ENCODE measurements at places on chromosomes 5 and 9.
A peak's percentile ranks its signal among the peaks of the same experiment; 100 is the strongest.

DNA sequence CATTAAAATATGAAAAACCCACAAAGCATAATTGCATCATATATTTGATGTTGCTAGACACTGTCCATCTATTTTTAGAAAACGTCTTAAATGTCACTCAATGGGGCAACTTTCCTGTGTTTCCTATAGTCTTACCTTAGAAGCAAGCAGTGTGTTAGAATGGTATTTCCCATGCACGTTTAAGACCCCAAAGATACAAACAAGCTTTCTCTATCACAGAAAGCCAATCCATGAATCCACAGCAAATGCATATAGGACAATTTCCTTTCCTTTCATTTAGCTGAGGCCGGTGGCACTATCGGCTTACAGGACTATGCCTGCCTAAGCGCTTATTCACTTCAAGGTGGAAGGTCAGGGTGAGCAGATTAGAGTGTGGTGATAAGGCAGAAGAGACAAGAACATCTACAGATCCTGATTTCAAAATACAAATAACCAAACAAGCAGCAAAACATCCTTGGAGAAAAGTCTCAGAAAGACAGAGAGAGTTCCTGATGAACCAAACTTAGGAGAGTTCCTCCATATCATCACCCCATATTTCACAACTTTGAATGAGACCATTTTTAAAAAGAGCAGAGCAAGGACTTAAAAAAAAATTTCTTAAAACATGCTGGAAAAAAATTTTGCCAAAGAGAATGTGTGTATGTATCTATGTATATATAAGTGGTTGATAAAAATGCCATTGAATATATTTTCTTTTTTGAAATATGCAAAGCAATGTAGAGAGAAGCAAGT is 57.2 kb downstream of the MEF2C start:
- no peak for DNase-seq

DNA sequence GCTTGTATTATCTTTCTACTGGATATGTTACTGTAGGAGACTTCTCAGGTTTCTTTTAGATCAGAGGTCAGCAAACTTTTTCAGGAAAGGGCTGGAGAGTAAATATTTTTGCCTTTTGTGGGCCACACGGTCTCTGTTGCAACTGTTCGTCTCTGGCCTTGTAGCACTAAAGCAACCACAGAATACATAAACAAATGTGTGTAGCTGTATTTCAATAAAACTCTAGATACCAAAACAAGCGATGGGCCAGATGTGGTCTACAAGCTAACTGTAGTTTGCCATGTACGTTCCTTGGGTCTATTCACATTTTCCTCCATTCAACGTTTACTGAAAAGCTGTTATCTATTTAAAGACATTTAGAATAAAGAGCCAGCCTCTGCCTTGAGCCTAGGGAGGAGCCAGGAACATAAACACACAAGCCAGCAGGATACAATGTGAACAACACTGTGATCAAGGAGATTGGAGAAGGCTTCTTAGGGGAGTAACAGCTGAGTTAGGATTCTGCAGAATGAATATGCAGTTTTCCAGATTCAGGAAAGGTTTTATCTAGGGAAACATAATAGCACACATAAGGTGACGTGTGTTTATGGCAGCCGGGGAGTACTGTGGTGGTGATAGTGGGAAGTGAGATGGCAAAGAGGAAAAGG is 33.0 kb upstream of the HOMER1 start:
- DNase-seq, result no peak

GRCh38 chr9:114093761-114094505 is 5.2 kb downstream of the KIF12 start:
- DNase-seq, result no peak

DNA sequence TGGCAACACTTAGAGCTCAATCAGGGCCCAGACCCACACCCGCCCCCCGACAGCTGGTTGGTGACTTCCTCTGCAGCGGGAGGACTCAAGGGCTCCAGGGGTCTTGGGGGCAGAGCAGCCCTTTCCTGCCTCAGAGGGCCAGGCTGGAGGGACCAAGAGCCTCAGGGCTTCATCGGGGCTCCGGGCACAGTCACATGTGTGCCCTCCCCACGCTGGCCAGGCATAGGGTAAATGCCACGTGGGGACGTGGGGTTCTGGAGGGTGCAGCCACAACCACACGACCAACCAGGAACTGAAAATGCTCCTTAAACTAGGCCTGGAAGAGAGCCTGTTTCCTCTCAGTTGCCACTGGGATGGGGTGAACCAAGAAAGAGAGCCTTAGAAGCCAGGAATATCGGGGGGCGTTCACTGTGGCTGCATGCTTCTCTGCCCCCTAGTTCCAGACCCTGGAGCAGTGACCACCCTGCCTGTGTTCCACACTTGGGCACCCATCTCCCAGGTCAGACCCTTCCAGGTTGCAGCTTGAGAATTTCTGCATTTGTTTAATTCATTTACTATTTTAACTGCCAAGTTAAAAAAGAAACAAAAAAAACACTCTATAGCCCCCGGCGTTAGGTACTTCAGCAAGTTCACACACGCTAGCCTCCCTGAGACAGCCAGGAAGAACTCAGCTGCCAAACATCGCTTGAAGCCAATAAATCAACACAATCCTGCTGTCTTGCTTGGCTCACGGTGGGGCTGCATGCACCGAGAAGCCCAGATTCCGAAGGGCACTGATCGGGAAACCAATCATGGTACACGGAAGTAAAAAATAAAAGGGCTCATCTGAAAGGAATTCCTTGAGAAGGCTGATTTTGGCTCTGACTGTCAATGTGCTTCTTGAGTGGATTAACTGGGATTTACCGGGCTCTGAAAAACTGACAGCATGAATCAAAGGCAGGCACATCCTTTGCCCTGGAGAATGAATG is 56.1 kb upstream of the PHYKPL start:
- no peak for DNase-seq

DNA sequence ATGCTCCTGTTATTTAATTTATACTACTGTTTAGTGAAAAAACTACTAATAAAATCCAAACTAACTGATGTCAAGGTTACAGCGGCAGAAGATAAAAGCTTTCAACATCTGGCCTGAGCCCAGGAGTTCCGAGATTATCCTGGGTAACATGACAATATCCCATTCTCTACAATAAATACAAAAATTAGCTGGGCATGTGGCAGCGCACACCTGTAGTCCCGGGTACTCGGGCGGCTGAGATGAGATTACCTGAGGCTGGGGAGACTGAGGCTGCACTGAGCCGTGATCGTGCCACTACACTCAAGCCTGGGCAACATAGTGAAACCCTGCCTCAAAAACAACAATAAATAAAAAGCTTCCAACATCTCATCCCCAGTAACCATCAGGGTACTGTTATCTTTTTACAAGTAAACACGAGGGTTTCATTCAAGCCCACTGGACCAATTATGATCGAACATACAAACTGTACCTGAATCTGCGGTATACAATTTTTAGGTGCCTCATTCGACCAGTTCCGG is 1.3 kb downstream of the RPL37 start:
- no peak for DNase-seq

DNA sequence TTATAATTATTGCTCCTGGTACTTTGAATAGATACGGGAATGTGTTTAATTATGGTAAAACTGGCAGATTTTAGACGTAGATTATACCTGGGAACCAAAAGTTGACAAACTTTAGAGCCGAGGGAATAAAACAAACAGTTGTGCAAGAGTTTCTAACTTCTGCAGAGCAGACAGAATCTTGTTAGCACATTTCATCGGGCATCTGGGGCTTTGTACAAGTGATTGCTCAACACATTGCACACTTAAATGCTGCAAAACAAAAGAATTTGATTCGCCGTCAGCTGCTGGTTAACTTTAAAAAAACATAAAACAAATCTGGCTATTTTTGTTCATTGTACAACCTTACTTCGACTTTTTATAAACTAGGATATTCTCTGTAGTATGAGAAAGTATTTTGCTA is 398.1 kb downstream of the MAN2A1 start:
- DNase-seq, result no peak

- DNase-seq, result no peak
Measured at GRCh38 chr9:36132086-36132485, 4.4 kb upstream of the GLIPR2 start.

DNA sequence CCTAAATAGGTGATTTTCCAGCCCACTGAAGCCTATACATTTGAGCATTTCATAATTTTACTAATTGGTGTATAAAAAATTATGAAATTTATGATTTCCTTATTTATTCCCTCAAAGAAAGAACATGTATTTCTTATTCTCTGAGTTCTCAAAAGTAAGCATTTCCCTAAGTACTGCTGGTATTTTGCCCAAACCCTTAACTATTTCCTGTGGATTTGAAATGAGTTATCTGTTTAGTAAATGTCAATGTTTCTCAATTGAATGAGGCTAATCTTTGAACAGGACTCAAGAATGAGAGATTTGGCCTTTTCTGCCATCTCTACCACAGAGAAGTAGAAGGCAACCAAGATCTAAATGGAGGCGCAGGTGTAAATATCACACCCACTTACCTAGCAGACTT is 751.7 kb downstream of the TLE1 start:
- DNase-seq, result no peak

DNA sequence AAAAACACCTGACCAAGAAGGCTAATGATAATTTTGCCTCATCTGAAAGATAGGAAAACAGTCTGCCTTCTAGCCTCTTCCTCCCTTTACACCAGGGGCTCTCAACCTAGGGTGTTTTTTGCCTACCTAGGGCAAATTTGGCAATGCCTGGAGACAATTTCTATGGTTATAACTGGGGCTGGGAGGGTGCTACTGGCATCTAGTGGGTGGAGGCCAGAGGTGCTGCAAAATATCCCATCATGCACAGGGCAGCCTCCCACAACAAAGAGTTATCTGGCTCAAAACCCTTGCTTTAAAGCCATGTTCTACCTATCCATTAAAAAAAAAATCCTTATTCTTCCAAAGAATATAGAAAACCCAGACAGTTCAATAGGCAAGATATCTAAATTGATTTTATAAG is 45.0 kb upstream of the NR3C1 start:
- no peak for DNase-seq

- DNase-seq, result no peak
Measured at GRCh38 chr5:87007737-87008136, 259.9 kb upstream of the RASA1 start.

GRCh38 chr5:101024299-101024698 is 121.2 kb upstream of the ST8SIA4 start:
- DNase-seq, result no peak

GRCh38 chr5:132425009-132425937 is 55.8 kb downstream of the SLC22A5 start:
- peak; percentile 30 for DNase-seq

GRCh38 chr9:89917861-89918260 is 313.0 kb downstream of the GADD45G start:
- no peak for DNase-seq

- DNase-seq, result no peak
Measured at GRCh38 chr9:107761307-107761706, 271.7 kb upstream of the KLF4 start.

DNA sequence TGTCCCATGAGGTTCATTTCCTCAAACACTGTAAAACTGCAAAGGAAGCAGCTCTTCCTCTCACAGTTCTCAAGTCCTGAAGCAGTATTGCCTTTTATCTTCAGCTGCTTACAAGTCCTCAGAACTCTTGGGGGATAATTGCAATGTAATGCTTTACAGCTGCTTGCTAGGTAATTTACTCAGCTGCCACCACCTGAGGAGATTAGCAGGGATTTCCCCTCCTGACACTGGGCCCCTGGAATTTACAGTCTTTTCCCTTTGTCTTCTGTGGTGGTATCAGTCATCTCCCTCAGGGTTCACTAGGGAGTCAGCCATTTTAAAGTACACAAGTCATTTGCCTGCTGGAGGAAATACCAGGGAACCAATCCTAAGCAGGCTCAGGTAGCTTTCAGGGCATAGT is 754.3 kb upstream of the GRAMD2B start:
- no peak for DNase-seq

- DNase-seq, result no peak
Measured at GRCh38 chr5:55823151-55823796, 27.9 kb upstream of the IL31RA start.

- DNase-seq, result no peak
Measured at GRCh38 chr9:89179540-89179894, 899 bp upstream of the SHC3 start.

DNA sequence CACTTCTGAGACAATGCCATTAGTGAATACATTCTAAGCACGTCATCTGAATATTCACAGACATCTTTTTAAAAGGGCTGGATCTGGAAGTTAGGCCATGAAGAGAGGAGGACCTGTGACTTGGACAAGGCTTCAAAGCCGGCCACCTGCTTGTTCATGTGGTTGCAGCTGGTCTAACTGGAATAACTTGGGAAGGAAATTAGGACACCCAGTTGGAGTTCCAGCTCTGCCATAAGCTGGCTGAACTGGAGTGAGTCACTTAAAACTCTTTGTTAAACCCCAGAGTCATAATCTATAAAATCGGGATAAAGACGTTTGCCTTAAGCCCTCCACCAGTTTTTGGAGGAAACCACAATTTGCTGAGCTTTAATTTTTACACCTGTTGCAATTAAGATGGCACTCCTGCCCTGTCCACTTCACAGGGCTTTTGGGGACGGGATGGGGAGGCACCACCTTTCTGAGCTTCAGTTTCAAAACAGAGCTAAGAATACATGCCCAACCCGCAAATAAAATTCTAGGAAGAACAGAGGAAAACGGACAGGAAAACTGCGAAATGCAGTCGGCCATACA is 536 bp upstream of the STX17 start:
- no peak for DNase-seq

- no peak for DNase-seq
Measured at GRCh38 chr9:92094655-92095054, 20.6 kb downstream of the SPTLC1 start.

- no peak for DNase-seq
Measured at GRCh38 chr5:34598177-34598794, 57.8 kb upstream of the RAI14 start.

- no peak for DNase-seq
Measured at GRCh38 chr5:72151169-72151568, 43.9 kb downstream of the MAP1B start.

DNA sequence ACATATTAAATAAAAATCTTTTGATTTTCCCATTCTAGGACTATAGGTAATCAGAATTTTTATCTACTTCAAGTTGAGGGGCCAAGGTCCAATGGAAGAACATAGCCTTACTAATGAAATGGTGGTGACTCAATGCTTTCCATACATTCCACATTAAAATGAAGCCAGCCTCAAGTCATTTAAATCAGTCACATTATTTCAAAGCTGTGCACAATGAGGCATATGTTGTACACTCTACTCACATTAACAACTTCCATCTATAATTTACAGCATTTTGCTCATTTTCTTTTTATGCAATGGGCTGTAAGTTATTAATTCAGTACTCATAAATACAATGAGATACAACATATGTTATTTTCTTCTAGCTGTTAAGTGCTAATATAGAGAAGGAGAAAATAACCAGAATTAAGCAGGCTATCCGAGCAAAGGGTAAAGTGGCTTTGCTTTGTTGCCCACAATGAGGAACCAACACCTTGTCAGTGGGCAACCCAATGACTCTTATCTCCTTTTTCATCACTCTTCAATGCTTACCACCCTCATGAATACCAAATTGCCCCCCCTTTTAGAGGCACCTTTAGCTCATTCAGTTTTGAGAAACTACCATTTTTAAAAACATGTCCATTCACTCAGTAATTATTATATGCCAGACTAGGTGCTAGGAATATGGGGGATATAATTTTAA is 52.4 kb downstream of the TTLL11 start:
- DNase-seq, result no peak

Measured in activated CD8-positive, alpha-beta memory T cell treated with anti-CD3 and anti-CD28 coated beads for 1 hour (primary cell).